ENCODE measurements at places on chromosomes 11 and 22.

GRCh38 chr22:42610186-42610585, 4.5 kb downstream of the POLDIP3 start:
- no peak for DNase-seq

DNA sequence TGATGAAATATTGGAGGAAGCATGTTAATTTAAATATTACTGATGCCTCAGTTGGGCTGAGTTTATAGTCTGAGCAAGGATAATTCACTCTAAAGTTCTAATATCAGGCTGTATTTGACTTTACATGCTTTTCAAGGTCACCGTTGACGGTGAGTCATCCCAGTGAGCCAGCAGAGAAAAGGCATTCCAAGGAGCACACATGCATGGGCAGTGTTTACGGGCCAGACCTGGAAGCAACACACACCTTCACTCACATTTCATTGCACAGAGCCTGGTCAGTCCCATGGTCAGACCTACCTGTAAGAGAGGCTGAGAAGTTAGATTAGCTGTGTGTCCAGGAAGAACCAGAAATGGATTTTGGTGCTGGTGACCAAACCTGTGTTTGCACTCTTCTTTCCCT, 53.5 kb downstream of the COMMD9 start:
- DNase-seq: no peak

GRCh38 chr11:99192716-99193115, 172.0 kb downstream of the CNTN5 start:
- no peak for DNase-seq

GRCh38 chr22:38968801-38969200, 11.4 kb downstream of the APOBEC3A start:
- no peak for DNase-seq

- no peak for DNase-seq
These were observed 31.7 kb downstream of the TEAD1 start for GRCh38 chr11:12705874-12706273.

GRCh38 chr22:36010090-36010489, 18.5 kb downstream of the RBFOX2 start:
- DNase-seq: no peak

DNA sequence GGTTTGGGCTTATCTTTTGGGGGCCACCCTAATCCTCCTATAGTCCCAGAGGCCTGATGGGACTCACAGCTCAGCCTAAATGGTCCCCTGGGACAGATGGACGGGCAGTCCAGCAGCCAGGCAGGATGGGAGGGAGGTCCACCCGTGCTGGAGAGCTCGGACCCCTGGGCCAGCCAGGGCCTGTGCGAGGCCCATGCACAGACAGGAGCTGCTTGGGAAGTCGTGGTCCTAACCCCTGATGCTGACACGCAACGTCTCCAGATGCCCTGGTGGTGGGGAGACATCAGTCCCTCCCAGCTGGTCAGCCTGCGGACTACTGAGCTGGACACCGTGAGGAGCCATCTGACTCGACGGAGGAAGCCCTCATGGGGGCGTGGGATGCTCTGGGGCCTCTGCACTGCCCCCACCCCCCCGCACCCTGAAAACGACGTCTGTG, 31.2 kb upstream of the MUC5AC start:
- DNase-seq: no peak

DNA sequence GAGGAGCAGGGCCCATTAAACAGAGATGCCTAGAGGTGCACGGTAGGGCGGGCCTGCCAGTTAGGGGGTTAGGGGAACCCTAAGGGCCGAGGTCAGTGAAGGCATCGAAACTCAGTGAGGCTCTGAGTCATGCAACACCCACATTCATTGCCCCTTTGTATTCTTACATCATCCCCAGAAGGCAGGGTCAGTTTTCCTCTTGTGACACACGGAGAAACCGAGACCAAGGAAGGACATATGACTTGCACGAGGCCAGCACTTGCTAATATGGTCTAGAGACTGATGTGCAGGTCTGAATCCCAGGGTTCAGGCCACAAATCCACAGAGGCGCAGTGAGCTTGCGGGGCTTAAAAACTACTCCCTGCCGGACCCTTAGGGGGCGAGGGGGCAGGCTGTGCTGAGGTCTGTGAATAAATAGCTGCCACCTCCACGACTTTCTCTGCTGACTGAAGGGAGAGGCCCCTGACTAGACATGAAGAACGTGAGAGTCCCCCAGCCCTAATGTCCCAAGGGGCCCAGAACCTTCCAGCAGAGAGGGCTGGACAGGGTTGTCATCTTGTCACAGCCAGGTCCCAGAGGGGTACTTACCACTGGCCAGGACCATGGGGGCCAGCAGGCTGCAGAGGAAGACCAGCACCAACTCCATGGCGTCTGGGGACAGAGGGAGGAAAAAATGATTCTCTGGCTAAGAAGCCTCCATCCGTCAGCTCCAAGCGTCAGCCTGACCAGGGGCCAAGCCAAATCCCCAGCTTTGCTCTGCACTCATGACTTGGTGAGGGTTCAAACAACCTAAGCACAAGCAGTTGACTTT, 17.8 kb upstream of the FXYD2 start:
- no peak for DNase-seq

DNA sequence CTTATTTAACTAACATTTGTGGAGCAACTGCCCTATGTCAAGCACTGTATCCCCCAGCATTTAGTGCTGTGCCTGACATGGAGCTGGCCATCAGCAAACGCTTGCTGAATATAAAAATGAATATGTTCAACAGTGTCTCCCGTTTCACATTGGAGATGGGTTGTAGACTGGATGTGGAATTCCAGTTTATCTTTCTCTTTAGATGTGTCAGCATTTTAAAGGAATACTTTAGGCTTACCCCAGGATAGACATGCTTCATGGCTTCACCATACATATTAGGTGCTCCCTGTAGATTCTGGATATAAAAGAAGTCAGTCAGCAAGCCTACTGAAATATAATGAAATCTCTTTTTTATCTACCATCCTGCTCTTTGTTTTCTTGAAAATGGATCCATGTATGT, 21.3 kb upstream of the TPH1 start:
- DNase-seq: no peak

DNA sequence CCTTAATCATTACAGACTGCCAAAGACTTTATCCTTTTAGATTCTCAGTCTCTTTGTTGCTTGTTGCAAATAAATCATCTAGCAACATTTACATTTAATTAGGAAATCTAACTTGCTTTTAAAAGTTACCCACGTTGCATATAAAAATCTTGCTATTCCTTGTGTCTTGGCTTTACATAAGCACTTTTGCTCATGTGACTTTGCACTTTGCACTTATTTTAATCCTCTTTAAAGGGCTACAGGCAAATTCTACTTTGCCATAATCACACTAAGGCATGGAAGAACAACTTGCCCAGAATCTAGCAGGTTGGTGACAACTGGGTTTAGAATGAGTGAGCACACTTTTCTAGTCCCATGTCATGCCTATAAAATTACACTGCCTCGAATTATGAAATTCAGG, 25.9 kb downstream of the PRRG4 start:
- no peak for DNase-seq

DNA sequence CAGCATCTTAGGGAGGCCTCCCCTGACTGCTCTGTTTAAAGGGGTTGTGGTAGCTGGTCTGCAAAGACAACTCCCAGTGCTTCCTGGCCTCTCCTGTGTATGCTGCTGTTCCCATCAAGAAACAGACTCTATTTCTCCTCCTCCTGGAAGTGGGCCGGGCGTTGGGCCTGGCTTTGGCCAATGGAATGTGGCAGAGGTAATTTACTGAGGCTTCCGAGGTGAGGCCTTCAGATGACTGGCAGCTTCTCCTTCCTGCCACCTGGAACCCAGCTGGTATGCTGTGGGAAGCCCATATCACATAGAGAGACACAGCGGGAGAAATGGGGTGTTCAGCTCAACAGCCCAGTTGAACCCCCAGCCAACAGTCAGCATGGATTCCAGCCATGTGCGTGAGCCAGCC, 25.1 kb upstream of the EIF3D start:
- no peak for DNase-seq

DNA sequence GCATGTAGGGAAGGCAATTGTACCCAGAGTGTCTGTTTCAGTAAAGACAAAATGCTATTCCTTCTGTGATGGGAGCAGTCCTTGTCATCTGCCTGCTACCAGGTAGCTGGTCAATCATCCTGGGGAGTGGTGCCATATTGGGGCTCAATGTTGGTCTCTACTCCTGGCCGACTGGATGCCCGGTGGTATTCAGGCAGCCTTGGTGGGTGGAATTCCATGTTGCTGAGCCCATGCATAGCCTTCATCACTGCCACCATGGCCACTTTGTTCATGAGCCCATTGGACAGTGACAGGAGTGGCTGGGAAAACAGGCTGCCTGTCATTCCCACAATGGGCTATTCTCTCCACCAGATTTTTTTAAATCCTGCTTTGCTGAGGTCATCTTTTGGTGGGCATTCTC, 121.0 kb downstream of the WNT7B start:
- no peak for DNase-seq

- no peak for DNase-seq
These were observed 33.8 kb upstream of the MUC5AC start for GRCh38 chr11:1123970-1124369.

DNA sequence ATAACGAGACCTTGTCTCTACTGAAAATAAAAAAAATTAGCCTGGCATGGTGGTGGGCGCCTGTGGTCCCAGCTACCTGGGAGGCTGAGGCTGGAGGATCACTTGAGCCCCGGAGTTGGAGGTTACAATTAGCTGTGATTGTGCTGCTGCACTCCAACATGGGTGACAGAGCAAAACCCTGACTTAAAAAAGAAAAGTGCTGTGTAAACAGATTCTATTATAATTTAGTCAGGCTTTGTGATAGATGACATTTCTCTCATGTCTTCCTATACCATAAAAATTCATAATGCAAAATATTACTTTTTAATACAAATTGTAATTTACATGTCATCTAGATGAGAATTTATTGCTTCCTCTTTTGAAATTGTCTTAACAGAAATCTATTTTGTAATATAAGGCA, 94.1 kb downstream of the MTMR3 start:
- no peak for DNase-seq

GRCh38 chr11:35007277-35007676, 90.9 kb downstream of the PDHX start:
- DNase-seq: no peak

DNA sequence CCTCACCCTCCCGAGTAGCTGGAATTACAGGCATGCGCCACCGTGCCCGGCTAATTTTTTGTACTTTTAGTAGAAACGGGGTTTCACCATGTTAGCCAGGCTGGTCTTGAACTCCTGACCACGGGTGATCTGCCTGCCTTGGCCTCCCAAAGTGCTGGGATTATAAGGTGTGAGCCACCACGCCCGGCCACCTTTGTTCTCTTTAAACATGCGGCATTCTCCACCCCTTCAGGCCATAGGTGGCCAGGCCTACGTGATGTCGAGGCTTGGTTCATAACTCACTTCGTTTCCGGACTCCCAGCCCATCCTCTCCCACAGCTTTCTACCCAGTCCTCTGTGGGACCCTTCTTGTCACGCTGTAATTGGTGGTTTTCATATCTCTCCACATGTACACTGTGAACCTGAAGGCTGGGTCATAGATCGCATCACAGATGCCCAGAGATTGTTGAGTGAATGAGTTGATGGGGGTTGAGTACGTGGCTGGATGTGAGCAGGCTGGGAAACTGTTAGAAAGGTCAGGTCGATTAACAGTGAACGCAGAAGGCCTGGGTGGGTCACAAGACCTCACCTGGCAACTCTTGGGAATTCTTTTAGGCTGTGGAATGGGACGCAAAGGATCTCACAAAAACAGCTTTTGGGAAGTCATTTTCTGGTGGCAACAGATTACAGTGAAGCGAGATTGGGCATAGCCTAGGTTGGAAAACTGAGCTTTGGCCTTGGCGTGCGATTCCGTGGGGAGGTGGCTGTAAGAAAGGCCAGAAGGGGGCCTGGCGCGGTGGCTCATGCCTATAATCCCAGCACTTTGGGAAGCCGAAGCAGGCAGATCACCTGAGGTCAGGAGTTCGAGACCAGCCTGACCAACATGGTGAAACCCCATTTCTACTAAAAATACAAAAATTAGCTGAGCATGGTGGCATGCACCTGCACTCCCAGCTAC, 44.5 kb downstream of the ST14 start:
- no peak for DNase-seq

DNA sequence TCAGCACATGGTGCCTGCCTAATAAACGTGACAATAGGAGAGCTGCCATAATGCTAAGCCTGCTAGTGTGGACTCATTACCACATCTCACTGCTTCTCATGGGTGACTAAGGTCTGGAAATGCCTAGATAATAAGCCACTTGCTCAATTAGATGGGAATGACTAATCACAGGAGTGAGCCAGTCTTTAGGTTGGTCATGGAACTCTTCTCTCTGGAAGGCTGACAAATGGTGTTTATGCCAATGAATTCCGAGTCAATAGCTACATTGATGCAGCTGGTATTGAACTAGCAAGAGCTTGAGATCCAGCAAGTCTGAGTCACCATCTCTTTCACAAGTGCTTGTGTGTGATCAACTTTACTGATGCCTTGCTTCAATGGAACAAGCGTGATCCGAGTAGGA, 334.9 kb downstream of the OPCML start:
- no peak for DNase-seq

DNA sequence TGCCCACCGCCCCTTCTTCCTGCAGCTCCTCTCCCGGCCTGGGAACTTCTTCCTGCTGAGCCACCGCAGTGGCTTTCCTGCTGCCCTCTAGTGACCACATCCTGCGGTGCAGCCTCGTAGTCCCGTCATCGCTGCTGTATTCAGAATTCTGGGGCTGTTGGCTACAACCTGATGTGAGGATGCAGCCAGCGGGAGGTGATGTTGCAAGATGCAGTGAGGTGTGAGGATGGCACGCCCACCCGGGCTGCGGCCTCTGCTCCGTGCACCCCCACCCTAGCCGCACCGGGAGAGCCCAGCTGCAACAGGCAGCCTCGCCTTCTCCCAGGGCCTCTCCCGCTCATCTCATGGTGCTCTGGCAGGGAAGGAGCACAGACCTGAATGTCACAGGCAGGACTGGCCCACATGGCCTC, 10.1 kb downstream of the CHST1 start:
- peak; percentile 85 for DNase-seq

- no peak for DNase-seq
These were observed 133.0 kb downstream of the RAB38 start for GRCh38 chr11:88042238-88042637.

- DNase-seq: no peak
These were observed 14.0 kb downstream of the GRAMD1B start for GRCh38 chr11:123443851-123444623.

- no peak for DNase-seq
These were observed 68.0 kb downstream of the USP47 start for GRCh38 chr11:11909727-11910126.

- DNase-seq: peak; percentile 53
These were observed 585 bp downstream of the CYB5R3 start for GRCh38 chr22:42648368-42649245.

GRCh38 chr22:23832226-23833016, 6.4 kb downstream of the DERL3 start:
- DNase-seq: no peak

GRCh38 chr22:50105208-50106100, 15.6 kb downstream of the MOV10L1 start:
- DNase-seq: peak; percentile 71

DNA sequence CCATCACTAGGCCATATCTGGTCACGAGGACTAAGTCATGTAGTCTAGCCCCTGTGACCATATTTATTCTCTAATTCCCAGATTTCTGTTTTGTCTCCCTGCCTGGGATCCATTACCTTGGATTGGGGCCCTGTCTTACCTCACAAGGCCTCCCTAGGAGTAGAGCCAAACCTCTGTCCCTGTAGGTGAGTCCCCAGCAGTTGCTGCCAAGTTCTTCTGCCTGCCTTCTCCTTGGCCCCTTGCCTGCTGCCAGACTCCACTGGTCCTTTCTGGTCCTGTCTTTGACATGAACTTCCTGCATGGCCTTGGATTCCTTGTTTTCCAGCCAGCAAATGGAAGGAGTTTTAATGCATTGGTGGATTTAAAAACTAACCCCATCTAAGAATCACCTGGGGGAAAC, 35.6 kb upstream of the CADM1 start:
- no peak for DNase-seq

GRCh38 chr11:69156673-69157155, 979 bp downstream of the SMIM38 start:
- DNase-seq: no peak
